ENCODE measurements at places on chromosomes 13 and 19. TPM values are rescaled to one million over a fixed set of nuclear protein-coding genes. Genes with fewer than 3 reads are reported as not detected.
A peak's percentile ranks its signal among the peaks of the same experiment; 100 is the strongest.

DNA sequence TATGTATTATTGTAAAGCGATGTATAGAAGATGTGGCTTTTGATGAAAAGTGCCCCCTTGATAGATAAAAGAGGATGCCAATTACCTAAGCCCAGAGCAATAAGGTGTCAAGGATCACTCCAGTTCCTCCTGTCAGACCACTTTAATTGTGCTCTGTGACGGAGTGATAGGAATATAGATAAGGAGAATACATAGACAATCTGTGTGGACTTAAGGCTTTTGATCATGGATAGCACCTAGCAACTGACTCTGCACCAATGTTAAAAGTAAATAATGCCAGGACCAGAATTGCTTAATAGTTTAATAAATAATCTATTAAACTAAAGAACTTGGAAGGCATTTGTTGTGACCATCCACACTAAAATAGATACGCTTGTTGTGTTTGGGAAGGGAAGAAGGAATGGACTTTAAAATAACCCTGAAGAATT is 390.7 kb upstream of the ARGLU1 start:
- H3K36me3 ChIP-seq, result no peaks in the 10 kb centered on the region
- DNase-seq, result no peak
- H3K4me1 ChIP-seq, result peaks cover 9% of the 10 kb centered on the region
- no peak overlapping the region for H3K4me3 ChIP-seq
- H3K27ac ChIP-seq, result no peak overlapping the region

GRCh38 chr19:47652285-47652684 is 43.4 kb downstream of the BICRA start:
- H3K27me3 ChIP-seq, result peaks cover 3% of the 10 kb centered on the region
- DNase-seq, result no peak
- H3K36me3 ChIP-seq, result peaks cover 25% of the 10 kb centered on the region

RFPL4AL1 gene
- 0.23 TPM for total RNA-seq

ZNF723 gene
- total RNA-seq, result not detected

GRCh38 chr19:12782424-12783290 is 7.3 kb upstream of the HOOK2 start:
- H3K27ac ChIP-seq, result peak overlapping the region; percentile 92
- no peaks in the 10 kb centered on the region for H3K27me3 ChIP-seq
- DNase-seq, result no peak
- H3K4me1 ChIP-seq, result peaks cover 24% of the 10 kb centered on the region

DNA sequence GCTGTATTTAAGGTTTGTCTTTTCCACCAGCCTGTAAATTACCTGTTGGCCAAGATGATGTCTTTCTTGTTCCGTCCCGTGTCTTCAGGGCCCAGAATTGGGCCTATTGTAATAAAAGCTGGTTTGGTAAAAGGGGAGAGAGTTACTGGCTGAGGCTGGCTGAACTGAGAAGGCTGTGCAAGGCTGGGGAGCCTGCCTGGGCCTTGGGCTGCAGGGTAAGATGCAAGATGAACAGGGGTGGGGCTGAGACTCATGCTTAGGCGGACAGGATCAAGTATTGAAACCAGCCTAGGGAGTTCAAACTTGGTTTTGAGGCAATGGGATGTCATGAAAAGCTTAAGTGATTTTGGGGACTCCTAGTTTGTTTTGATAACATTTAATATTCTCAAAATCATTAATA is 142.3 kb downstream of the PCCA start:
- peaks cover 38% of the 10 kb centered on the region for H3K4me1 ChIP-seq
- H3K27ac ChIP-seq, result no peak overlapping the region
- H3K4me3 ChIP-seq, result no peak overlapping the region
- no peak for DNase-seq

DNA sequence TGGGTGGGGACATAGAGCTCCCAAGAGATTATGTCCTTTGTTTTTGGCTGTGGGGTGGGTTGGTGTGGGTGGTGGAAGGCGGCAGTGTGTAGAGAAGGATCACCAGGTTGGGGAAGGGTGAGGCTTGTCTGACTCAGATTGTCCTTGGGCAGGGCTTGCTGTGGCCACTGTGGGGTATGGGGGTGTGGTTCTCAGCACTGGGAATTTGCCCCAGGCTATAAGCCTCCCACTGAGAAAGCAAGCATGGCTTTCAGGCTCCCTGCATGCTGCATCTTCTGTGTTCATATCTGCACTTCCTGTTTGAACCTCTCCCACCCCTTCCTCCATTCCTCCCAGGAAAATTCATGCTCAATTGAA is 34.9 kb downstream of the DNAJC15 start:
- peaks cover 21% of the 10 kb centered on the region for H3K36me3 ChIP-seq
- peaks cover 31% of the 10 kb centered on the region for H3K4me1 ChIP-seq
- H3K27me3 ChIP-seq, result no peaks in the 10 kb centered on the region
- H3K4me3 ChIP-seq, result peak overlapping the region; percentile 72

- no peak overlapping the region for H3K4me3 ChIP-seq
- H3K36me3 ChIP-seq, result no peaks in the 10 kb centered on the region
- peak; percentile 33 for DNase-seq
- no peak overlapping the region for H3K27ac ChIP-seq
Observed at GRCh38 chr13:25213715-25214114, 41.6 kb upstream of the AMER2 start.

GRCh38 chr13:97977982-97978381 is 24.5 kb downstream of the IPO5 start:
- peaks cover 3% of the 10 kb centered on the region for H3K27me3 ChIP-seq
- H3K4me3 ChIP-seq, result peak overlapping the region; percentile 96
- peaks cover 29% of the 10 kb centered on the region for H3K36me3 ChIP-seq

SELENOV gene
- total RNA-seq, result not detected

SPIB gene
- not detected for total RNA-seq

DNA sequence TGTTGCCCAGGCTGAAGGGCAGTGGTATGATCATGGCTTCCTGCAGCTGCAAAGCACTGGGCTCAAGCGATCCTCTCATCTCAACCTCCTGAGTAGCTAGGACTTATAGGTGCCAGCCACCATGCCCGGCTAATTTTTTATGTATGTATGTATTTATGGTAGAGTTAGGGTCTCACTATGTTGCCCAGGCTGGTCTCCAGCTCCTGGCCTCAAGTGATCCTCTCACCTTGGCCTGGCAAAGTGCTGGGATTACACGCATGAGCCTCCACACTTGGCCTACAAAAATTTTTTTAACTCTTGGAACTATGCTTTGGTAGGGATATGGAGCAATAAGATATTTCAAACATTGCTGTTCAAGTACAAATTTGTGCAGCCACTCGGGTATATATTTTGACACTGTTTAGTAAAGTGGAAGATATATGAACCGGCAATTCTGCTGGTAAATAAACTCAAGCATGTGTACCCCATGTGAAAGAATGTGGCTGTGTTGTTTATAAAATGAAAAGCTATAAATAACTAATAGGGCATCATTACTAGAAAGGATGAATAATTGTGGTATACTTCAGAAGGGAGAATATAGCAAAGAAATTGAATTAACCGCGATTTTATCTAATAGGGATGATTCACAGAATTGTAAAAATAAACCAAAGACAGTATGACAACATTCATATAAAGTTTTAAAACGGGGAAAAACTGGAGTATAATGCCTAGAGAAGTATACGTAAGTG is 1.1 kb downstream of the ZNF566 start:
- H3K36me3 ChIP-seq, result peaks cover 41% of the 10 kb centered on the region
- H3K4me3 ChIP-seq, result peak overlapping the region; percentile 99
- peaks cover 17% of the 10 kb centered on the region for H3K4me1 ChIP-seq
- peak overlapping the region; percentile 100 for H3K27ac ChIP-seq

SLC7A9 gene
- total RNA-seq, result not detected

GRCh38 chr19:45919678-45920077 is 5.1 kb upstream of the NANOS2 start:
- no peak overlapping the region for H3K27ac ChIP-seq
- peaks cover 28% of the 10 kb centered on the region for H3K27me3 ChIP-seq
- no peaks in the 10 kb centered on the region for H3K36me3 ChIP-seq
- H3K4me3 ChIP-seq, result no peak overlapping the region

CYP4F2 gene
- not detected for total RNA-seq

PSG1 gene
- 6.3 TPM for total RNA-seq

SIGLEC7 gene
- total RNA-seq, result not detected

GRCh38 chr19:28494461-28494860 is 718.5 kb downstream of the UQCRFS1 start:
- H3K27ac ChIP-seq, result no peak overlapping the region
- no peaks in the 10 kb centered on the region for H3K4me1 ChIP-seq
- DNase-seq, result no peak
- no peak overlapping the region for H3K4me3 ChIP-seq
- H3K36me3 ChIP-seq, result no peaks in the 10 kb centered on the region
- peaks cover 3% of the 10 kb centered on the region for H3K27me3 ChIP-seq

TBXA2R gene
- 8.2 TPM for total RNA-seq
